Activated CD4-positive, alpha-beta T cell treated with anti-CD3 and anti-CD28 coated beads for 36 hours (primary cell): ENCODE measurements at places on chromosomes 3 and 15. TPM values are rescaled to one million over a fixed set of nuclear protein-coding genes. Genes with fewer than 3 reads are reported as not detected.

DNA sequence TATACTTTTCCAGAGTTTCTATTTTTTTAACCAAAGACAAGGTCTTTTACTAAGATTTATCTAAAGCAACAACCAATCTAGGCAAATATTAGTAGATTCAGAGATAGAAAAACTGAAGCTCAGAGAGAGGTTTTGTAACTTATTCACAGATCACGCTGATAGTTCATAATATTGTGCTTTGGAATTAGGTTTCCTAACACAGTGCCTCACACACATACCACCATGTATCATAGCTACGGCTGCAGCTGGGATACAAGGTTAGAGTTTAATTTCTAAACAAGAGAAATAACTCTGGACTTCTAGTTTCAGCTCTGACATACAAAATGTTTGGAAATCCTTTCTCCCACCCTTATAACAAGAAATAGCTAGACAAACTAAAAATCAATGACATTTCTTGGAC, 565.7 kb downstream of the PYDC2 start:
- no peaks in the 10 kb centered on the region for H3K4me1 ChIP-seq
- no peak overlapping the region for H3K27ac ChIP-seq
- H3K4me3 ChIP-seq = no peak overlapping the region
- no peaks in the 10 kb centered on the region for H3K27me3 ChIP-seq

- DNase-seq = no peak
- no peaks in the 10 kb centered on the region for H3K27me3 ChIP-seq
- no peaks in the 10 kb centered on the region for H3K4me1 ChIP-seq
- H3K36me3 ChIP-seq = peaks cover 59% of the 10 kb centered on the region
- no peak overlapping the region for H3K4me3 ChIP-seq
Observed at GRCh38 chr3:126765187-126766069, 61.4 kb downstream of the CHCHD6 start.

The PRC1 gene
- 157 TPM for total RNA-seq

The IL5RA gene
- 0.28 TPM for total RNA-seq

DNA sequence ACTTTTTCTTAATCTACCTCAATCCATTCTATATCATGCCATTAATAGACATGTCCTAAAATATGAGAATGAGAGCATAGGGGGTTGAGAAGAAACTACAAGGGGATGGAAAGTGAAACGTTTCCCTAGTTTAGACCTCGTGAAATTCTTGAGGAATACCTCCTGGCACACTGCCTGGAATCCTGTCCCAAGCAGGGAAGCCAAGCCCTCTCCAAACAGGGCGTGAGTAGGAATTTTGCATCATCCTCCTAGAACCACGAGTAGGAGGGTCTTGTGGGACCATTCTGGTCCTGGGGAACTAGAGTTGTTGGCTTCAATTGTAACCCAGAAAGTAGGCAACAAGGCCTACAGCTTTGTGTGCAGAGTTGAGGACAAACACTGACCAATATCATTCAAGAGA, 19.6 kb upstream of the C3orf80 start:
- no peak overlapping the region for H3K4me3 ChIP-seq
- no peak for DNase-seq
- no peak overlapping the region for H3K27ac ChIP-seq
- H3K36me3 ChIP-seq = no peaks in the 10 kb centered on the region
- H3K27me3 ChIP-seq = peaks cover 7% of the 10 kb centered on the region

The EPB42 gene
- total RNA-seq = not detected
